ENCODE measurements at places on chromosomes 5 and 9.

- DNase-seq = no peak
These were observed 12.4 kb upstream of the HSDL2 start for GRCh38 chr9:112367465-112367864.

GRCh38 chr9:84953797-84954705 lies 284.5 kb downstream of the NTRK2 start:
- peak; percentile 38 for DNase-seq

- DNase-seq = no peak
These were observed 149.7 kb upstream of the FBXL17 start for GRCh38 chr5:108531367-108532128.

GRCh38 chr9:79616013-79616412 lies 44.2 kb downstream of the TLE4 start:
- no peak for DNase-seq

DNA sequence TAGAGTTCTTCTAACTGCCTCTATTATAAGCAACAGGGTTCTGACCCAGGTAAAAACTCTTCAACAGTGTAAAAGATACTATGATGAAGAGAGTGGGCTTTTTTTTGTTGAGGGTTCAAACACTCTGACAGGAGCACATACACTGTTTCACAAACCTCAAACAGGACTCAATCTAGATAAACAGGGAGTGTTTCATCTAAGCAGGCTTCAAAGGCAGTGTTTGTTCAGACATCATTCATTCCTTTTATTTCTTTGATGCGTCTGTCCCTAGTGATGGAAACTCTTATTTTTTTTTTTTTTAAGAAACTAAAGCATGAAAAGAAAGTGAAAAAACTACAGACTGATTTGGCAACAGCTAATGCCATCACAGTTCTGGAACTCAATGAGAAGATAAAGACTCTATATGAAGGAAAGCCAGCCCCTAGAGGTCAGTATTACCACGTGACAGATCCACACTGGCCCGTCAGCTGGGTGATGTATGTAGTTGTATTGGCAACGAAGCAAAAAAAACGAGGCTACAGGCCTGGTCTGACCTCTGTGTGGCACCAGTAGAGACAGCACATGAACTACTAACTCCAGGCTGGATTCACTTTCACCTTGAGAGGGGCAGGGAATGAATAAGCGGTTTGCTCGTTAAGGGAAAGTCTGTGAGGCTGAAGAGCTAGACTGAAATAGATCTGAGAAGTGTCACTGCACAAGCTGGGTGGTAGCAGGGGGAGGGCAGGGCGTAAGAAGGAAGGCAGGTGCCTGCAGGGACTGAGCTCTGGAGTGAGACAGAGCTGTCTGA lies 172.2 kb downstream of the CCDC192 start:
- DNase-seq = peak; percentile 41

- no peak for DNase-seq
These were observed 266.2 kb downstream of the SPATA31D1 start for GRCh38 chr9:82254646-82255367.

GRCh38 chr9:34010979-34011378 lies 37.7 kb downstream of the UBAP2 start:
- DNase-seq = no peak

DNA sequence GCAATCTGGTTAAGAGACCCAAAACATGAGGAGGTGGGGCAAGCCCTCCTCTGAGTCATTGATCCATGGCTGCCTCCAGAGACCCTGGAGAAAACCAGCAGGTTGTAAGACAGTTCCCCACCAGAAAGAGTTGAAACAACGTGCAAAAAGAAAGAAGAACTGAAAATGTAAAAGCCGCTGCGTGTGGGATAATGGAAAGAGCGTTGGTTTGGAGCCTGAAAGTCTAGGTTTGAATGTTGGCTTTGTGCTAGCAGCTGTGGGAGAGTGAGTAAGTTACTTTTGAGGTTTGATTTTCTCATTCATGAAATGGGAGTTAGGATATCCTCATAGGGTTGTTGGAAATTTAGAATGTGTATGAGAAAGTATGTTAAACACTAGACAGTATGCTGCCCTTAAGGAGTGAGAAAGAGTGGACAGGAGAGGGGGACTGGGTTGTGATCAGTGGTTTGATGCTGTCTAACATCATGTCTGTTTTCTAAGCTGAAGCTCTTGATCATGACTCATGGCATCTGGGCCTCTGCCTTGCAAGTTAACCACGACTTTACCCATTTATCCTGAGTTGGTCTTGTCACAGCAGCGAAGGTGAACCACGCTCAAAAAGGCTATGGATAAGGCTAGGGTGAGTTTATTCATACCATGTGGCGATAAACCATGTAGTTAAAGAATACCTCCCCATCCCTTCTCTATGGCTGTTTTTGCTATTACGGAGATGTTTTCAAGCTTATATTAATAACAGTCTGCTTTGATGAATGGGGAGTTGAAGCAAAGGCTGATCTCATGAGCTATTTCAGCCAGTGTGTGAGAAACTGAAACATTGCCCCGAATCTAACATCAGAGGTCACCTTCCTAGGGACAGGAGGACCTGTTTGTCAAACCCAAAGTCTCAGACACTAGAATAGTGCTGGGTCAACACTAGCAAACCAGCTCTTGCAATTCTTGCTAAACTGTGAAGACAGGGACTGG lies 41.3 kb downstream of the ZNF366 start:
- peak; percentile 18 for DNase-seq

- no peak for DNase-seq
These were observed 64.2 kb downstream of the SCAMP1 start for GRCh38 chr5:78424665-78425064.

GRCh38 chr5:2096887-2097505 lies 214.3 kb upstream of the IRX4 start:
- no peak for DNase-seq

DNA sequence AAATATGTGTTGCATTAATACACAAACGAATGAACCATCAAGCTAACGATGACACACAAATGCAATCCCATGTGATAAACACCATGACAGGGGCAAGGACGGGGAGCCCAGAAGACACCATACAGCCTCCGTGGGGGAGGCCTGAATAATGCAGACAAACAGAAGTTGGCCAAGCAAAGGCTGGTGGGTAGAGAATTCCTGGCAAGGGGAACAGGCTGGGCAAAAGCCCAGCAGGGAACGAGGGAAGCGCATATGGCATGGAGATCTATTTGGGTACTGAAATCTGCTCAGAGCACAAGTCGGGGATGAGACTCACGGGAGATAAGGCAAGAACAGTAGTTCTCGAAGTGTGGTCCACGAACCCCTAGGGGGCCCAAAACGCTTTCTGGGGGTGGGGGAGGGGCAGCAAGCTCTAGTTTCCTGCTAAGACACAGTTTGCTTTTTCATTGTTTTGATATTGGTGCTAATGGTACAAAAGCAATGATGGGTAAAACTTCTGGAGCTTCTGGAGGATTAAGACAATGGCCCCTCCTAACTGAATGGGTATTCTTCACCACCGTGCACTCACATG lies 42.9 kb upstream of the FBXW11 start:
- no peak for DNase-seq

DNA sequence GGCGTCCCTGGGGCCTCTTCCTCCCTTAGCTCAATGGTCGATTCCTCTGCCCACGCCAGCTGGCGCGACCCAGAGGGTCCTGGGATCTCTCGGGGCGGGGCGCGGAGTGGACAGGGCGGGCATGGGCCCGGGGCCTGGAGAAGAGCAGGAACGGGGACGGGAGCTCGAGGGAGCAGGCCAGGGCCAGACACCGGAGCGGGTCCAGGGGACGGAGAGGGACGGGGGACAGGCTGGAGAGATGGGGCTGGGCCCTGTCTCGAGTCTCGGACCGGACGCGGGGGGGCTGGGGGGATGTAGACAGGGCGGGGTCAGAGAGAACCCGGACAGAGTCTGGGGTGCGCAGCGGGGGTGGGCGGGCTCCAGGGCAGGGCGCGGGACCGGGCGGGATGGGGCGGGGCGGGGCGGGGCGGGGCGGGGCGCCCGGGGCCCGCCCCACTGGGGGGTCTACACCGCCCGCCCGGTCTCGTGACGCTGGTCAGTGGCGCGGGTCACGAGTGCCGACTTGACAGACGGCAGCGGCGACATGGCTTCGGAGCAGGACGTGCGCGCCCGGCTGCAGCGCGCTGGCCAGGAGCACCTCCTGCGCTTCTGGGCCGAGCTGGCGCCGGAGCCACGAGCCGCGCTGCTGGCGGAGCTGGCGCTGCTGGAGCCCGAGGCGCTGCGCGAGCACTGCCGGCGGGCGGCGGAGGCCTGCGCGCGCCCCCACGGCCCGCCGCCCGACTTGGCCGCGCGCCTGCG lies at the start of gene UAP1L1:
Gene UAP1L1 (plus strand): TSS at position 508 of the 738 bp plus-strand sequence. CDS start 16 bp downstream, at position 524.
- DNase-seq = peak; percentile 11

DNA sequence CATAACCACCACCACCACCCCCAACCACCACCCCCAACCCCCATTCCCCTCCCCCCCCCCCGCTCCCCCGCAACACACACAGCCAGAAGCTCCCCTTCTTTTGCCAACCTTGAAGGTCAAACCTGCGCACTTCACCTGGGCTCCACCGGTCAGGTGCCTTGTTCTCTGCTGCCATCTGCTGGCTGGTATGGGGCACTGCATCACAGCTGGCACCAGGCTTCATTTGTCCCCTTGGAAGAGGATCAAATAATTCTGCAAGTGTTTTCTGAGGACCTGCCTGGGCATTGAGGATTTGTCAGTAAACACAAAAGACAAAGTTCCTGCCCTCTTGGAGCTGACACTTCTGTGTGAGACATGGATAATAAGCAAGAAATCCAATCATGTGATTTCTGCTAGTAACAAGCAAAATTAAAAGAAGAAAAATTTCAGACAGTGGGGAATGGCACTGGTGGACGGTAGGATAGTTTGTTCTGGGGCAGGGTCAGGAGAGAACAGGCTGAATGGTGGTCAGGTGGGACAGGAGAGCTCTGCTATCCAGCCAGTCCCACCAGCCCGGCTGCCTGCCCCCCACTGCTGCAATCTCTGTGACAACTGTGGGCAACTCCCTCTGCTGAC lies 55.6 kb upstream of the LMX1B start:
- DNase-seq = no peak

DNA sequence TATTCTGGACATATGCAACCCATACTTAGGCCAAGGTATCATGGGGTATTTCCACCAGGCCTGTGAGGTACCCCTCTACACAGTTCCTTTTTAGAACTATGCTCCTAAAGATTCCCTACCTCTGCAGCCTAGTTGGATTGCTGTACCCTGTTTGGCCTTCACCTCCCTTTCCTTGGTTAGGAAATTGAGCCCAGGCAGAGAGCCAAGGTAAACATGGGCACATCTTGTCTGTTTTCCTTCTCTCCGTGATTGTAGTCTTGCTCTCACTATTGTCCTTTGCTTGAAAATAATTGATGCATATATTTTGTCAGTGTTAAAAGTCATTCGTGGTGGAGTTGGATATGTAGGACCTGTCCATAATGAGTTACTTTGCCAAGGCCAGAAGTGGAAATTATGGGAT lies 26.7 kb downstream of the BDP1 start:
- no peak for DNase-seq

- no peak for DNase-seq
These were observed 146.0 kb downstream of the CACNA1B start for GRCh38 chr9:138023394-138024124.

- no peak for DNase-seq
These were observed 267.9 kb downstream of the CDK5RAP2 start for GRCh38 chr9:120312031-120312430.

DNA sequence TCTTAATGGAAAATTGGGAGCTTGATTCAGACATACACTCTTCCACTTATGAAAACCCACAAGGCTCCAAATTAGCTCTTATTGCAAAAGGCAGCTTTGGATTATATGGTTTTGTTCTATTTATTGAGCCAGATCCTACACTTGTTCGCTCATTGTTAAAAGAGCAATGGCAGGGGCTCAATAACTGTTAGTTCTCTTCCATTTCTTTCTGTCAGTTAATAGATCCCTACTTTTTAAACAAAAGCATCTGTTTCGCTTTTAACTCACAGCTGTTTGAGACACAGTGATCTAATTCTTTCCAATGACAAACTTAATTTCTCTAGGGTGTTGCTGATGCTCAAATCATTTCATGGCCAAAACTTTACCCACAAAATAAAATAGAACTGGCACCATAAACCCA lies 11.7 kb downstream of the C5 start:
- no peak for DNase-seq

DNA sequence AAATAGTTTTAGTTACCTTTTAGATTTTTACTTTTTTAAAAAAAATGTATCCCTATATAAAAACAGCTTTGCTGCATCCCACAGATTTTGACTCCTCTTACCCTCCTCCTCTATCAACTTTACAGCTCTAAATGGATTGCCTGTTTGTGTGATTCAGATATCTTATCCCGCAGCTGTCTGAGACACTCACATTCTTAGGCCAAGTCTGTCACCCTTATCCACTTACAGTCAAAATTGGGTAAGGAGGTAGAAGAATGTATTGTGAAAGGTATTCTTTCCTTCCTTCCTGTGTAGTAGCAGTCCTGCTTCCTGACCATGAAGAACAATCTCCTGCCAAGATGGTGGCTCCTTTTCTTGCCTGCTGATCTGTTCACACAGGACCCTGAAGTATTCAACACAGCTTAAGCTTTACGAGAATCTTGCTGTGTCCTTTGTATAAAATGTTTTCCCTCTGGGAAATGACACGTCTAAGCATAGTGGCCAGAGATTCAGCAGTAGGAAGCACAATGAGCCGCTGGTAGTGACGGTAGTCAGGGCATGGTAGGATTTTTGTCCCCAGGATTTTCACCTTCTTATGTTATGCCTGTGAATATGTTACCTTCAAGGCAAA lies 67.7 kb upstream of the ST8SIA4 start:
- no peak for DNase-seq

DNA sequence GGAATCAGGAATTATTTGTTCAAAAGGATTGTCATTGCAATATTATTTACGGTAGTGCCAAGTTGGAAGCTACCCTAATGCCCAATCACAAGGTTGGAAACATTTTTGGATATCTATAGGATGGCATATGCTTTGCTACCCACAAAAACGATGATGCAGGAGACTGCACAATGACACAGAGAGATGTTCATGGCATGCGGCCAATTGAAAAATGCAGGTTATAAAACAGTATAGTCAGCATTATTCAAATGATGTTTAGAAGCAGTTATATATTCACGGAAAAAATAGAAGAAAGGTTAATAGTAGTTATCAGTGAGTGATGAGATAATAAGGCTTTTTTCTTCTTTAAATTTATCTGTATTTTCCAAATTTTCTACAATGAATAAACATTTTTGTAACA lies 5.9 kb upstream of the ACSL6 start:
- DNase-seq = no peak

All from GDM1 (cell line).